Kidney tubule cell (primary cell): ENCODE measurements at places on chromosomes 7 and 10.

DNA sequence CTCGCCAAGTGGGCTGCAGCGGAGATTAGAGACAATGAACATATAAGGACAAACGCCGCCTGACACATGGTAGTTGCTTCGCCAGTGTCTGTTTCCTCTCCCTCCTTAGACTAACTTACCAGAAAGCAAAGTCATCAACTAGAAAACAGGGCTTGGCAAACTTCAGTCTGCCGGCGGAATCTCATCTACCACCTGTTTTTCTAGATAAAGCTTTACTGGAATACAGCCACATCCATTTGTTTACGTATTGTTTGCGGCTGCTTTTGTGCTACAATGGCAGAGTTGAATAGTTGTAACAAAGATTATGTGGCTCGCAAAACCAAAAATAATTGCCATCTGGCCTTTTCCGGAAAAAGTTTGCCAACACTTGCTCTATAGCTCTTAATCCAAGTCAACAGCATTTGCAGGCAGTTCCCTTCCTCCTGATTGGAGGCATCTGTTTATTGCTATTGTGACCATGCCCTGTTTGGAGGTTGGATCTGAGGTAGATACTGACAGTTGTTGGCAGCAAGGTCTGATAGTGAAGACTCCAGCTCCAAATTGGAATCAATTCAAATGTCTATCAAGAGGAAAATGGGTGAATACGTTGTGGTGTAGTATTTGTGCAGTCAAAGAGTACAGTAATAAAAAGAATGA lies 260.6 kb downstream of the POU6F2 start:
- no peak for DNase-seq

GRCh38 chr10:29394321-29394932 lies 105.6 kb downstream of the LYZL1 start:
- DNase-seq, result no peak

GRCh38 chr10:70119623-70120022 lies 13.0 kb downstream of the AIFM2 start:
- DNase-seq, result no peak

- DNase-seq, result no peak
Observed at GRCh38 chr7:157700231-157701005, 363.6 kb downstream of the DNAJB6 start.

GRCh38 chr10:35304649-35305048 lies 31.7 kb upstream of the CCNY start:
- DNase-seq, result no peak

DNA sequence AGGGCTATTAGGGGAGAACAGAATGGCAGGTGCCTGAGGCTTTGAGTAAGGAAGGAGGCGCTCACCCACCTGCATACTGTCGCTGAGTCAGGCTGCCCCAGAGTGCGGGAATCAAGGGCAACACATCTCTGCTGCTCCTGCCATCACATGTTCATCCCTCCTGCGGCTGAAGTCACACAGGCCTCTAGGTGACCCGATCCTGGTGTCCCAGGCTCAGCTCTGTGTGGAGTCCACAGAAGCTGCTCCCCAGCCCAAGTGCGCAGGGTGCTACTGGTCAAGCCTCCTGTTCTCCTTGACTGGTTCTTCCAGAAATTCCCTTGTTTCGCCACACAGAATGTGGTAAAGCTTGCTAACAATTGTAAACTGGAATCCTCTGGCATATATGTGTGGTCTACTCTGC lies 96.9 kb upstream of the IL6 start:
- DNase-seq, result no peak

DNA sequence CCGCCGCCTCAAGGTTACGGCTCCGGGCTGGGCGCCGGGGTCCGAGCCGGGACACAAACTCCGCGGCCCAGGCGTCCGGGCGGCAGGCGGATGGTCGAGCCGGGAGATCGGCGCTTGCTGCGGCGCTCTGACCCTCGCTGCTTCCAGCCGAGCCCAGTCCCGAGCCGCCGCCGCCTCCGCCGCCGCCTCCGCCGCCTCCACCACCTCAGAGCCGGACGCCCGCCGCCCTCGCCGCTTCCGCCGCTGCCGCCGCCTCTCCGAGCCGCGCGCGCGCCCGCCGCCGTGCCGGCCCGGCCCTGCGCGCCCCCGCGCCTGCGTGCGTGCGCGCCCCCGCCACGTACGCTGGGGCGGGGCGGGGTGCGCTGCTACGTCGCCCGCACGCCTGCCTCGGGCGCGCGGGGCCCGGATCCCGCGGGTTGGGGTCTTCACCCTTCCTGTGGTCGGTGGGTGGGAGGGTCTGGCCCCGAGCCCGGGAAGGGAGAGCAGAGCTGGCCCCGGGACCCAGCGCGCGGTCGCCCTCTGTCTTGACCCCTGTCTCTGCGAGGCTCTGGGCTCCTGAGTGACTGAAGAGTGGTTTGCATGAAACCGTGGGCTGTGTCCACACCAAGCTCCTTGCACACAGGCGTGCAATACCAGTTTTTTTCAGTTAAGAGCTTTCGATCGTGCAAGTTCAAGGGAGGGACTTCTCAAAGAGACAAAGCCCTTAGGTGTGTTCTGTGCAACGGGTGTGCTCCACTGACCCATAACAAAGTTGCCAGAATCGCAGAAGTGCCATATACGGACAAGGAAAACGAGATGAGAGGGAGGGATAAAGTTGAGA lies at the start of gene SMURF1:
Gene SMURF1 (minus strand): TSS at position 256 of the 820 bp plus-strand sequence. CDS start 328 bp downstream, outside the sequence.
- peak; percentile 82 for DNase-seq

GRCh38 chr7:71793251-71793650 lies 618.9 kb downstream of the CALN1 start:
- DNase-seq, result no peak

- no peak for DNase-seq
Observed at GRCh38 chr10:32731527-32731926, 226.5 kb downstream of the ITGB1 start.

DNA sequence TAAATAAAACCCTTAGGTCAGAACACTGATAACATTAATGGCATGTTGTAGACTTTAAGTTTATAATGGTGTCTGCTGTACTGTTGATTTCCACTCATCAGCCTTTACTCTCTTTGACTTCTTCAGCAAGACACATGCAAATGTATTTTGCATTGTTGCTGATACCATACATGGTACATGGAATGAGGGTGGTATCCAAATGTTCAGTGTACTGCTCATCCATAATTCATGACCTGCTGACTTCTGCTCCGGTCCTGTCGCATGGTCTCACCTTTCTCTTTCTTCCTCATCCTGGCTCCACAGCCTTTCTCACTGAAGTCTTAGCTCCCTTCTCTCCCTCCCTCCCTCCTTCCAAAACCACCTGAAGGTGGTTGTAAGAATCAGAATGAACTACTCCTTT lies 4.7 kb upstream of the CUBN start:
- DNase-seq, result no peak

- DNase-seq, result no peak
Observed at GRCh38 chr10:84158061-84158460, 15.5 kb upstream of the GPR15LG start.

- no peak for DNase-seq
Observed at GRCh38 chr10:132494866-132495630, 42.5 kb upstream of the INPP5A start.

- peak; percentile 72 for DNase-seq
Observed at GRCh38 chr7:18535810-18536415, 40.4 kb downstream of the HDAC9 start.

DNA sequence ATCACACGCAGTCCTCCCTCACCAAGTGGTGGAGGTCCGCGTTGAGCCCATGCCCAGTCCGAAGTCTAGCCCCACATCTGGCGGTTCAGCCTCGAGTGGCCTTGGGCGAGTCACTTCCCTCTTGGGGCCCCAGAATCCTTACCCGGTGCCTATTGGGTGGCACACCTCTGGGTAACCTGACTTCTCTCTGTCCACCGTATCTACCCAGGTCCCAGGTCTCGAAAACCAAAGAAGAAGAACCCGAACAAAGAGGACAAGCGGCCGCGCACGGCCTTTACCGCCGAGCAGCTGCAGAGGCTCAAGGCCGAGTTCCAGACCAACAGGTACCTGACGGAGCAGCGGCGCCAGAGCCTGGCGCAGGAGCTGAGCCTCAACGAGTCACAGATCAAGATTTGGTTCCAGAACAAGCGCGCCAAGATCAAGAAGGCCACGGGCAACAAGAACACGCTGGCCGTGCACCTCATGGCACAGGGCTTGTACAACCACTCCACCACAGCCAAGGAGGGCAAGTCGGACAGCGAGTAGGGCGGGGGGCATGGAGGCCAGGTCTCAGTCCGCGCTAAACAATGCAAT lies 4.3 kb downstream of the EN2 start:
- DNase-seq, result no peak

DNA sequence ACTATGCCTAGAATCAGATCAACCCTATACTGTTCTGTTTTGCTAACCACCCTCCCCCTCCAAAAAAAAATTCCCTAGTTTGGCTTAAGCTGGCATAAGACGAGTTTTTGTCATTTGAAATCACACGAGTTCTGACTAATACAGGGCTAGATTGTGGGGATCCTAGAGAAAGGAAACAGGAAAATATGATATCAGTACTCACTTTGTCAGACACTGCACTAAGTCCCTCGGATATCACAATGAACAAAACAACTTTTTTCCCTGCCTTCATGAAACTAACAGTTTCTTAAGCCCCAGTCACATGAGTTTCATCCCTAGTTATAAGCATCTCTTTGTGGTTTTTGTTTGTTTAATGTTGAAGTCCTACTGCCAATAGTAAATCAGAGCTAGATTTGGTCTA lies 118.5 kb downstream of the ITGB8 start:
- no peak for DNase-seq

DNA sequence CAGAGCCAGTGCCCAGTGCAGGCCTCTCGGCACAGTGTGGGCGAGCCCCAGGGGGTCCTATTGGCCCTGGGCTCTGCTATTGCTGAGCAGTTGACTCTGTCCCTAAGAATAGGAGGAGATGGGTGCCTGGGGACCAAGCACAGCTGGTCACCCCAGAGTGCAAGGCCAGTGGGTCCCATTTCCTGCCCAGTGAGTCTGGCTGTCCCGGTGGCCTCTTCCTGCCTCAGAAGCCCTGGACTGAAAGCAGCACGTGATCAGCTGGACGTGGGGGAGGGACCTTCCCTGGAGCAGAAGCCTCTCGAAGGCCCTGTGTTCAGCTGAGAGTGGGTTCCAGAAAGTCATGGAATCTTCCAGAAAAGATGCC lies 42.0 kb downstream of the PWWP2B start:
- no peak for DNase-seq

GRCh38 chr10:103053659-103054581 lies 135.8 kb downstream of the CNNM2 start:
- DNase-seq, result peak; percentile 82

DNA sequence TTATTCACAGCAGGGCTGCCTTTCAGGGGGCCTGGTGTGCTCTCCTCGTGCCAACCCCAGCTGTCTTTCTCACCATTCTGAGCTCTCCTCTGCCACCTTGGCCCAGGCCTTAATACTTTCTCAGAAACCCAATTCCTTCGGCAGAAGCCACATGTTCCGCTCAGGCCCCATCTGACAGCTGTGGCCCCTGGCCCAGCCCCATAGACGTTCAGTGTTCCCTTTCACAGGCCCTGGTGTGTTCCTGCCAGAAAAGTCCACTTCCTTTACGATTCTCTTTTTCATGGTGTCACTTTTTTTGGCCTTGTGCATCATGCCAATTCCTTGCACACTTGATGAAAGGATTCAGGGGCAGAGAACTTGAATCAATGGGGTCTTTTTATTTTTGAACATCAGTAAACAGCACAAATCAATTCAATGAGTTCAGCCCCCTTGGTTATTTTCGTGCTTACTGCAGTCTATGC lies 15.9 kb upstream of the GPNMB start:
- no peak for DNase-seq

DNA sequence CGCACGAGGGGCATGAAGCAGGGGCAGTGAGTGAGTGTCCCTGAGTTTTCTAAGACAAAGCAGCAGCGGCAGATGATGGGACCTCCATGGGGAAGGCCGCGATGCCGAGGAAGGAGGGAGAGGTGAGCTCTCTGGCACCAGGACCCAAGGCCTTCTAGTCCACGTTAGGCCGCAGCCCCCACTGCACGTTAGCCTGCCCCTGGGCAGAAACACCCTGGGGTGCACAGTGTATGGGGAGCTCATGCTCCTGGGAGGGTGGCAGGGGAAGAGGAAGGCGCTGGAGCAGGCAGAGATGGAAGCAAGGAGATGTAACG lies 97.3 kb upstream of the IKZF1 start:
- no peak for DNase-seq

DNA sequence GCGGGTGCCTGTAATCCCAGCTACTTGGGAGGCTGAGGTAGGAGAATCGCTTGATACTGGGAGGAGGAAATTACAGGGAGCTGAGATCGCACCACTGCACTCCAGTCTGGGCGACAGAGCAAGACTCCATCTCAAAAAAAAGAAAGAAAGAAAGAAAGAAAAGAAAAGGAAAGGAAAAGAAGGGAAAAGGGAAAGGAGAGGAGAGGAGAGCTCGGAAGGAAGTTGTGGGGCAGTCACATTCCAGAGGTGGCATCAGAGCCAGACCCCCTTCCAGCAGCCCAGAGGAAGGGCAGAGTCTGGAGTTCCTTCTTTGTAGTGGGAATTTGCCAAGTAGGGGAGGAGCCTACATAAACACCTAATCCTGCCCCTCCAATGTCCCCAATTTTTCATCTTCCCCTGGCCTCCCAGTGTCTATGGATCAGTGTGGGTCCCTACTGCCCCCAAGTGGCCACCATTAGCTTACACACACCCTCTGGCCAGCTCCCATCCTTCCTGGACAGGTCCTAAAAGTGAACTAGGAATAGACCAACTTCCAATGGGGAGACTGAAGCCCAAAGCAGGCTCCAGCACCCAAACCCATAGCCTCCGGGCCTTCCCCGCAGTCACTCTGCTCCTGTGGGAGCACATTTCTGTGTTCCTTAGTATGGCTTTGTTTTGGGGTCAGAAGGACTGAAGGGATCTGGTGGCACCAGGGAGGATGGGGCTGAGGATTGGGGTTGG lies 39.6 kb upstream of the HSPB1 start:
- peak; percentile 64 for DNase-seq

DNA sequence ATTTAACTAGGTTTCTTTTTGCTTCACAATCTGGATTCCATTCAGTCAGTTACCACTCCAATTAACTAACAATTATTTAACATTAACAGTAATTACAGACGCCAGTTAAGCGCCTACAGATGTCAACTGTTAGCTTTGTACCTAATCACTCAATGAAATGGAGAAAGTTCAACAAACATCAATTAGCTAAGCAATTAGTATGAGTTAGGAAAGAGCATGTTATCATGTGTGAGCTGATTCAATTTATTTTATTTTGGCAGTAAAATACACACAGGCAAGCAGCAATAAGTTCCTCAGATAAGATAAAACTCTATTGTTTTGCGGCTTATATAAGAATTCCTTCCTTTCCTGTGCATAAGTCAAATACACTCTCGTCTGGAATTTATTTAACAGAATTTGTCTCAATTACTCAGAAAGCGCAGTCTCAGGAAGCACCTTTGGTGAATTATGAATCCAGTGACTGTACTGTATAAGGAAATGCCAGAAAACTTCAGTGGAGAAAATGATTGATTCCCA lies 427.1 kb upstream of the GALNT17 start:
- DNase-seq, result no peak

DNA sequence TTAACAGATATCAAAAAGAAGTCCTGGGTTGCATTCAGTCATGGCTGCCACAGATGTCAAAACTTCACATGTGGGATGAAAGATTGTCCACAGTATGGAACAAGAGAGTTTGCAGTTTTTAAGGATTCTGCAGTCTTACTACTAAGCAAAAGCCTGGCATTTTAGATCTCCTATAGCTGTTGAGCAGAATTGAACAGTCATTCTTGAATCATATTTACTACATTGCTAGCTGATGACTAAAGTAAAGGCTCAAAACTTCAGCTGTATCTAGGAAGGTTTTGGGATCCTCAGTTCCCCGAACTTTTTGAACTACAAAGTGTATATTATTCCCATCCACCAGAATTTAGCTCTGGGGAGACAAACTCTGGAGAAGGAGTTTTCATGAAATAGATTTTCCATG lies 31.0 kb downstream of the BET1 start:
- peak; percentile 14 for DNase-seq
